ENCODE measurements at places on chromosomes 3 and 15.
A peak's percentile ranks its signal among the peaks of the same experiment; 100 is the strongest.

- no peak for DNase-seq
Observed at GRCh38 chr3:149506540-149506939, 32.0 kb downstream of the TM4SF4 start.

GRCh38 chr15:61057376-61057775 lies 171.7 kb downstream of the RORA start:
- no peak for DNase-seq

- no peak for DNase-seq
Observed at GRCh38 chr3:37652405-37652804, 209.3 kb upstream of the CTDSPL start.

DNA sequence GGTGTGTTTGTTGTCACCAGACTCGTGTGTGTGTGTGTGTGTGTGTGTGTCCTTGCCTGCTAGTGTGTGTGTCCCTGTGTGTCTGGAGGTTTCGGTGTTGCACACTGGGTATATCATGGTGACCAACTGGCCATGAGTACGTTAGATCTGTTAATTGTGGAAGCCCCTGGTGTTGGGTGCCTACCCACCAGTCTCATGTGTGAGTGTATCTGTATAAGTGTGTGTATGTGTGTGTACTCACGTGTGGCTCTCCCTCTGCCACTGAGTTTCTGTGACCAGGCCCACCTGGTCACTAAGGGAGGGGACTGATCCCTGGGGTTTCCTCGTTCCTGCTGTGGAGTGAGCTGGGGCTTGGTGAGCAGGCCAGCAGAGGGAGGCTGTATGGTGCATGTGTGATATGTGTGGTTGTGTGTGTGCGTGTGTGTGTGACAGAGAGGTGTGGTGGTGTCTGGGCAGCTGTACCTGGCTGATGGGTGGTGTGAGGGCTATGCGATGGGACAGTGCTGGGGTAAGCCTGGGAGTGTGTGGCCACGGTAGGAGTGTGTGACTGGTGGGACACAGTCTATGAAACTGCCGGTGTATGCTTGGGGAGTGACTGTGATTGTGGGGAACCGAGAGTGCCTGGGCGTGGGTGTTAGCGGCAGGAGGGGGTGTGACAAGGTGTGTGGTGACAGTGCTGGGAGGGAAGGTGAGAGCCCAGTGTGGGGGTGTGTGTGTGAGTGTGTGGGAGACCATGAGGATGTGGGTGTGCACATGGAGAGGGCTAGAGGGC lies 1.8 kb downstream of the PRKCD start:
- DNase-seq, result no peak

GRCh38 chr3:35666888-35667287 lies 27.6 kb downstream of the ARPP21 start:
- no peak for DNase-seq

DNA sequence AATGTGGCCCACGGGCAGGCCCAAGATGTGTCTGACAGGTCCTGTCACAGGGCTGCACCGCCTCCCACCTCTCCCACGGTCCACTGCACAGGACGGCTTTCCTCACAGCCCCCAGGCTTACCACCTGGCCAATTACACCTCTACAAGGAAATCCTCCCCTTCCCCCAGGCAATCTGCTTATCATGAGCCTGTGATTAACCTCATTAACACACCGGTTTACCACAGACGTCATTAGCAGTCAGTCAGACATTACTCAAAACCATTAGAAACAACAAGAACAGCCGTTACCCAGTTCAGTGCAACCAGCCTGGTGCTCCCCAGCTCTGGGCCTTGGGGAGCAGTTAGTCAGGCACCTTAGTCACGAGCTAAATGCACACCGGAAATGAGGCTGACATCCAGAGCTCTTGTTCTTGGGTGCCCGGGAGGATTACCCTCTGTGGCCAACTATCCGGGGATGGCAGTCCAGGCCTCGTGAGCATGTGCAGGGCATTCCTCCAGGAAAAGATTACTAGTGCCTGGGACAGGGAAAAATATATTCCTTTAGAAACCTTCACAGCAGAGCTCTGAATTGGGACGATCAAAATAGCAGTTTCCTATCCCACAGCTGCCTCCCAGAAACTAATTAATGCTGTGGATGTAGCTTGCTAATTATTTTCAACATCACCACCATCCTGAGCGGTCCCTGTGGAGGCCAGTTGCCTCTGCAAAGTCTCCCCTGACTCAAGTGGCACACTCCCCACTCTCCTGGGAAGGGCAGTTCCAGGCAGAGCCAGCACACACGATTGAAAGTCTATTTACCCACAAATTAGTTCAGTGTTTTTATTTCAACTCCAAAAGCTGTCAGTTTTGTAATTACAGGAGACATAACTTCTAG lies 117.4 kb upstream of the ZBED2 start:
- DNase-seq, result peak; percentile 70

DNA sequence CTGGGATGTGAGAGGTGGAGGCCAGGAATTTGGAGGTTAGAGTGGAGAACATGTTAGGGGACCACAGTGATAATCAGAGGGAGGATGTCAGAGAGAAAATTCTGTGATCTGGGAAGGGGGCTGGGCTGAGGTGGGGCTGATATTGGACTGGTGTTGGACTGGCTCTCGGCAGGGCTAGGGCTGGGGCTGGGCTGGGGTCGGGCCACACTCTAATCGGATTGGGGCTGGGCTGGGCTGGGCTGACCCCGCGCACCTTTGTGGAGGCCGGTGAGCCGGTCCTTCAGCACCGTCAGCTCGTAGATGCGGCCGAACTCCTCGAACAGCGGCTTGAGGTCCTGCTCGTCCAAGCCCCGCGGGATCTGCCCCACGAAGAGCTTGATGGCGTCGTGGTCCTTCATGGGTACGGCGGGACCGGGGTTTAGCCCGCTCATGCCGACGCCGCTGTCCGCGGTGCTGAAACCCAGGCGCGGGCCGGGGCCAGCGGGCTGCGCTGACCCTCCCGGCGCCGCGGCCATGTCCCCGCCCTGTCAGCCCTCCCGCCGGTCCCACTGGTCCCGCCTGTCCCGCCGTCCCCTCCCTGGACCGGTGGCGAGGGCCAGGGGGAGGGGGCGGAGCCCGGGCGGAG lies 485 bp downstream of the CELF6 start:
- no peak for DNase-seq

DNA sequence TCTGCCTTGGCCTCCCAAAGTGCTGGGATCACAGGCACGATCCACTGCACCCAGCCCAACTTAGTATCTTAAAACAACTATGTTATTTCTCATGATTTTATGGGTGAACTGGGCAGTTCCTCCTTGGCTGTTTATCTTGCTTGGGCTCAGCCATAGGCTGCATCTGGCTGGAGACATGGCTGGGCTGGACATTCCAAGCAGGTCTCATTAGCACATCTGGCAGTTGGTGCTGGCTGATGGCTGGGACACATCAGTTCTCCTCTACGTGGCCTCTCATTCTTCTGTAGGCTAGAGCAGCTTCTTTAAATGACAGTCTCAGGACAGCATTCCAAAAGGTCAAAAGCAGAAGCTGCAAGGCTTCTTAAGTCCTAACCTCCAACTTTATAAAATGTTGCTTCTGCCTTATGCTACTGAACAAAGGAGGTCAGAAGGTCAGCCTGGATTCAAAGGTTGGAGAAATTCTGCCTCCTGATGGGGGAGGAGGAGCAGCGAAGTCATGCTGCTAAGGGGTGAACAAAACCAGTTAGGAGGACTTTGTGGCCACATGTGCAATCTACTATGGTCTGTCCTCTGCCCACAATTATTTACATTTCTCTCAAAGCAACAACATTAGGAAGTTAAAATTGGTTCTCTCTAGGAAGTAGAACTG lies 144.0 kb downstream of the AQP9 start:
- no peak for DNase-seq

- no peak for DNase-seq
Observed at GRCh38 chr3:149000206-149000745, 8.9 kb downstream of the GYG1 start.

DNA sequence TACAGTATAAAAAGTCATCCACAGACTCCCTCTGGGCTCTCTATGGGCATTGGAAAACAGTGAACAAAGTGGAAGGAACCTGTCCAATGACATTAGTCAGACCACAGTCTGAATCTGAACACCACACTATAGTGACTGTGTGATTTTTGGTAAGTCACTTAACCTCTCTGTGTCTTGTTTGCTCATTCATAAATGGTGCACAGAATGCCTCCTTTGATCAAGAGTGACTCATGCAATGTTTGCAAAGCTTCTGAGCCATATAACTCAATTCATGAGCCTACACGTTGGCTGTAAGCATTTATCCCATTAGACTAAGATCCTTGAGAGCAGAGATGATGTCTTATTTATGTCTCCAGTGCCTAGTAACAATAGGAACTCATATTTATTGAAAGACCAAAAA lies 46.7 kb downstream of the SV2B start:
- DNase-seq, result no peak

- no peak for DNase-seq
Observed at GRCh38 chr3:97705764-97706163, 58.8 kb upstream of the ARL6 start.

DNA sequence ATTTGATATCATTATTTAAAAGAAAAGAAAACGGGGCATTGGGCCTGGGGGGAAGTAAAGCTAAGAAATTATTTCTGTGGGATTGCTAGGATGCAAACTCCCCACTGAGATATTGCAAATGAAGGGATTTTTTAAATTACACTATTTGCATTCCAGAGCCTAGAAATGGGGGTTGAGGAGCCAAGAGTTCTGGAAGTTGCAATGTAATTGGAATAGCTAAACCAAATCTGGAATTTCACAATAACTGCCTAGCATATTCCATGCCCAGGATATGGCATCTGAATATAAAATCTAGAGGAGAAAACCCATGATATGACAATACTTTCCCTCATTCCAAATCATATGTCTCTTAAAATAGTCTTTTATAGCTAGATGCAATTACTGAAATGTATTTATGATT lies 93.0 kb downstream of the CADM2 start:
- no peak for DNase-seq

All from NCI-H1417 treated with DMSO at 0.1 percent for 48 hours (cell line).